ENCODE measurements at places on chromosomes 13 and 19. TPM values are rescaled to one million over a fixed set of nuclear protein-coding genes. Genes with fewer than 3 reads are reported as not detected.

DCT gene
- total RNA-seq, result 0.08 TPM

SEMA6B gene
- 2.6 TPM for total RNA-seq

GRCh38 chr19:50022823-50023222 lies 2.3 kb downstream of the VRK3 start:
- no peak for DNase-seq

DNA sequence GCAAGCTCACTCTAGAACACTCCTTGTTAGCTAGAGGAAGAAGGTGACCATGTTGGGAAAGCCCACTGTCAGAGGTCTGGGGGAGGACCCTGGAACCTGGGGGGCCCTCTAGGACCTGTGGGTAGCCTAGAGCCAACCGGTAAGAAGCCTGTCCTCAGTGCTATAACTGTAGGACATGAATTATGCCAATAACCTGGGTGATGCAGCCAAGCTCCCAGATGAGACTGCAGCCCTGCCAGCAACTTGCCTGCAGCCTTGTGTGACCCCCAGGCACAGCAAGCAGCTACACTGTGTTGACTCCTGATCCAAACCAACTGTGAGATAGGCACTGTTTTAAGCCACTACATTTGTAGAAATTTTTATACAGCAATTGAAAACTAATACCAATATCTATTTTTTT lies 122.3 kb downstream of the MIPEP start:
- no peak for DNase-seq

GRCh38 chr19:7507884-7508283 lies 8.0 kb upstream of the ZNF358 start:
- DNase-seq, result peak; percentile 88
